Stimulated activated CD4-positive, alpha-beta T cell treated with anti-CD3 and anti-CD28 coated beads, TNF-alpha, amount 100 ng/mL, for 4 hours (primary cell): ENCODE measurements at places on chromosomes 6 and 20.

GRCh38 chr6:79436241-79436640, 101.0 kb downstream of the LCA5 start:
- DNase-seq, result no peak

DNA sequence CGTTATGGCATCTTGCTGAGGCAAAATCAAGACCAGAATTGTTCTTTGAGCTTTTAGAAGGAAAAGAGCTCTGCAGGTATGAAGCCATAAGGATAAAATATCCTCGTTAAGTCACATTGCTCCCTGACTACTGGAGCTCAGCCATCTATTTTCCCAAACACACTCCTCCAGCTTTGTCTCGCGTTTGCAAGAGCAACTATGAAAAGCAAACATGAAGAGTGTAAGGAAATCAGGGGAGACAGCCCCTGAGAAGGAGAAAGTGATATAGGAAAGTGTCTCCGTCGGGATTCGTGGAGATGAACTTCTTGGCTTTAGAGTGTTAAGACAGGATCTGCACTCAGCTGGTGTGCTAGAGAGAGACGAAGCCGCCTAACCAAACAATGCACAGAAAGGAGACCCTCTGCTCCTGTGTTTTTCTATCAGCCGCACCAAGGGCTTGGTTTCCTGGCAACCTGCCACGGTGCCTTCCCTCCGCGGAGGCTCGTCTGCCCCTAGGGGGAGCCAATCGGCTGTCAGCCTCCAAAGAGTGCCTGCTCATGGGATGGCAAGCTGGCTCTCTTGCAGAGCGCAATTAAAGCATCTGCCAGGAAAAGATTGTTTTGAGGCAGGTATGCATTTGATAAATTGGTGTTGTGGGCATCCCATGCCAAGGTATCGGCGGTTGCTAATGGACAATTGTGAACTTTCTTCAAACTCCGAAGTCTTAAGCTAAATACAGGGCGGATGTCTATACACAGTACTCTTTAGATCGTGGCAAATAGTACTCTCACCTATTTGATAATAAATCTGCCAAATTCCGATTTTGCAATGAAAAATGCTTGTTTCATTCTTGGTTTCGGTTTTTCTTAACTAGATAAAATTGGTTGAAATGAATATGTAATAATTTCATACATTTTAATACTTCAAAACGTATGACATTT, 603.2 kb downstream of the RNF144B start:
- no peak for DNase-seq

DNA sequence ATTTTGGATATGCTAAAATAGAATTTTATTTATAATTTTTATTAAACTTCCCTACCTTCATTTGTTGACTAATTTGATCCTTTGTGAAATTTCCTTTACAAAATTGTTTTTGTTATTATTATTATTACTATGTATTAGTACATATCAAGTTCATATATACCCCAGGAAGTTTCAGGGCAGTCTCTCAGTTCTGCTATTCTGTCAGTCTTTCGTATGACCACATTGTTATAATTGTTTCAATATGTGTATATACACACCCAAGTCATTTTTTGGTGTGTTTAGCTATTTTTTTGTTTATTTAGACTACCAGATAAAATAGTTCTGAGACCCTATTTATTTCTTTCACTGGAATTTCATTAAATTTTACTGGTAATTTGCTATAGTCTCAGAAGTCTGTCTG, 72.1 kb downstream of the NKAIN2 start:
- DNase-seq, result no peak

DNA sequence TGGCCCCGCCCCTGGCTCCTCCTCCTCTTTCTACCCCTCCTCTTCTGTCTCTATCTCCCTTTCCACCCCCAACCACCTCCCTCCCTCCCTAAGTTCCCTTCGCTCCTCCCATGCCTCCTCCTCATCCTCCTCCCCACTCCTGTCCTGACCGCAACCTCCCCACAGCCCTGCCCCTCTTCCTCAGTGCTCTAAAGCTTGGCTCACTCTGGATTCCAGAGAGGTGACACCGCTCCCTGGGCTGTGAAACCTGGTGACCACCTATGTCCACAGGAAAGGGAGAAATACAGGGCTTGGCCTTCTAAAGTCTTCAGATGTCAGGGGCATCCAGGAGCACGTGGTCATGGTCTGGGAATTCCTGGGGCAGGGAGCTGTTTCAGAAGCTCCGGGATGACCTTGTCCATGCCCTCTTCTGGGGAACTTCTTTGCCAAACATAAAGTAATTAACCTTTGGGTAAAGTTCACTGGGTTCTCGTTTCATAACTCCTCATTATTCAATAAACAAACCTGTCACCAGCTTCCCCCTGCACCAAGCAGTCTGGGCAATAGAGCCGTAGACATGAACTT, 345 bp upstream of the CST5 start:
- DNase-seq, result no peak

GRCh38 chr6:3912361-3913076, 63.3 kb downstream of the FAM50B start:
- no peak for DNase-seq

GRCh38 chr6:2432292-2432691, 186.9 kb upstream of the GMDS start:
- no peak for DNase-seq

- no peak for DNase-seq
These were observed 123.7 kb upstream of the NHSL1 start for GRCh38 chr6:138622967-138623366.

DNA sequence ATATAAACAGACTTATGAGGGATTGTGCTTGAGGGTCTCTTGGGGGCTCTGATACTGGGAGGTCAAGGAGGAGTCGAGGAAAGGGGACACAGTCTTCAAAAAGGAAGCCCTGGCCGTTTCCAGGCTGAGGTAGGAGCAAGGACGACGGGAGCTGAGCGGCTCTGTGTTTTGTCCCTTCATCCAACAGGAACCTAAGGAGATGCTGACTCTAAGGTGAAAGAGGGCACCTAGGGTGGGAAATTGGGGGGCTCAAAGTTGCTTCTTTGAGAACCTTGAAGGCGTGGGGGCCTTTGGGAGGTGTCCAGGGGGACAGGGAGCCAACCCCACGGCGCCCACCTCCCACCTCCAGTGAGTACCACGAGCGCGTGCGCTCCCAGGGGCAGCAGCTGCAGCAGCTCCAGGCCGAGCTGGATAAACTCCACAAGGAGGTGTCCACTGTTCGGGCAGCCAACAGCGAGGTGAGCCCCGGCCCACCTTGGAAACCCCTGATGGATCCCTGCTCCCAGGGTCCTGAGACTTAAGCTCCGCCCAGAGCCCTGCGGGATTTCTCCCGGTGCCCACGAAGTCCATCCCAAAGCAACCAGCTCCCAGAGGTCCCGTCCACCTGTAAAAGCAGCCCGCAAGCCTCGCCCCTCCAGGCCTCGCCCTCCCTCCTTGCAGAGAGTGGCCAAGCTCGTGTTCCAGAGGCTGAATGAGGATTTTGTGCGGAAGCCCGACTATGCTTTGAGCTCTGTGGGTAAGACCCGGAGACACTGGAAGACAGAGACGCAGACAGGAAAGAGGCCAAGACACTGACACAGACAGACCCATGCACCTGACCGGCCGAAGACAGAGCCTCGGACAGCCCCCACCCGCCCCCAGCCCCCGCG, 2.9 kb downstream of the SPAG4 start:
- DNase-seq, result no peak

GRCh38 chr6:158717341-158718330, 67.8 kb downstream of the SYTL3 start:
- no peak for DNase-seq

- DNase-seq, result no peak
These were observed 159.7 kb downstream of the RNASET2 start for GRCh38 chr6:166796610-166797009.

GRCh38 chr6:137871831-137872454, 4.9 kb downstream of the TNFAIP3 start:
- DNase-seq, result no peak

DNA sequence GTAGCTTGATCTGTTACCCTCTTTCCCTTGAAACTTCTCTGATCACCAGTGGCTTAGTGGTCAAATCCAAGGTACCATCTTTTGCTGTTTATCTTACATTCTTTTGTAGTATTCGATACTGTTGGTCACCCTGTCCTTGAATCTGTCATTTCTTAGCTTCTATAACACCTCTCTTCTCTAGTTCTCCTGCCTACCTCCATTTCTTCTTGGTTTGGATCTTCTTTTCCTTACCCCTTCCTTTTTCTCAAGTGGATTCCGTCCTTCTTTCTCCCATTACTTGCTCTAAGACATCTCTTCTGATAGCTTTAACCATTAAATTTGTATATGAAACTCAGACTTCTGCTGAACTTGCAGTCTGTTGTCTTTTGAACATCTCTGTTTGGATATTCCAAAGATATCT, 39.9 kb downstream of the QKI start:
- DNase-seq, result no peak

GRCh38 chr20:36154700-36155628, at the start of gene EPB41L1:
TSS of gene EPB41L1 (plus strand) at chr20:36154740. CDS start at chr20:36173778, 19,038 bp downstream.
- no peak for DNase-seq

GRCh38 chr6:39104528-39104927, 10.5 kb downstream of the SAYSD1 start:
- no peak for DNase-seq

GRCh38 chr20:41587523-41587922, 30.7 kb downstream of the CHD6 start:
- no peak for DNase-seq

DNA sequence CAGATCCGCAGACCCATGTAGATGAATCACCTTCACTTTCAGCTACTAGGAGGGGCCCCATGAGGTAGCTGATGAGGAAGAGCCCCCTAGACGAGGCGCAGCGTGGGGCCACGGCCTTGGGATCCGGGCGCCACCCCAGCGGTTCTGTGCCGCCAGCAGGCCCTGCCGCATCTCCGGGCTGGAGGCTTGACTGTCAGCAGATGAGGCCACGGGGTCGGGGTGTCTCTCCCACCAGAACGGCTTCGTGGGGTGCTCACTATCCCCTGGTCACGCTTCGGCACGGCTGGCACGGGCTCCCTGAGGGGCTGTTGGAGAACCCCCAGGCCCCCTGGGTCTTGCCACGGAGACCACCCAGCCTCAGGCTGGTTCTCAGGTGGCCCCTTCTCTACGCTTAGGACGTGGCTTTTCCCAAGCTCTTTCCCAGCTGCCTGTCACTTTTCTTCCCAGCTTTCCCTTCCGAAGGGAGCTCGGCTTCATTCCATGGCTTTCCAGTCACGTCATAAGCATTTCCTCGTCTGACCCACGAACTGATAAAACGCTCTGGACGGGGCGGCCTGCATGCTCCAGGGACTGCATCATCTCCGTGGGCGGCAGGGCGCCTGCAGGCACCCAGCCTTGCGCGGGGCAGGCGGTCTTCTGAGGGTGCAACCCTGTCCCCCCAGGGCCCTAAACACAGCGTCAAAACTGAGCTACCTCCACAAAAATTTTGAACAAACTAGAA, 85.9 kb downstream of the THBS2 start:
- no peak for DNase-seq

DNA sequence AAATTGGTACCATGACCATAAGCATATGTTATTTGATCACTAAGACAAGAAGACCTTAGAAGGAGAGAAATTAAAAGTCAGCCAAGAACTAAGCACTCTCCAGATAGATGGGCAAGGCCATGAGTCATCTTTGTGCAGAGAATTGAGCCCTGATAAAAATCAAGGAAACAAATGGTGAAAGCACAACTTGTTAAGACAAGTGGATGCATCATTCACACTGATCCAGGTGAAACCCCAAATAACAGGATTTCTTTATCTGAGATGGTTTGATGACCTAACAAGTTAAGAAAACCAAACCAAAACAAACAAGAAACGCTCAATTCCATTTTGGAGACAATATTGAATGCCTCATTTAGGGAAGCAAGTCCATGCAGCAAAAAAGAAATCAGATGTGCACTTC, 121.6 kb downstream of the ADAT2 start:
- no peak for DNase-seq

DNA sequence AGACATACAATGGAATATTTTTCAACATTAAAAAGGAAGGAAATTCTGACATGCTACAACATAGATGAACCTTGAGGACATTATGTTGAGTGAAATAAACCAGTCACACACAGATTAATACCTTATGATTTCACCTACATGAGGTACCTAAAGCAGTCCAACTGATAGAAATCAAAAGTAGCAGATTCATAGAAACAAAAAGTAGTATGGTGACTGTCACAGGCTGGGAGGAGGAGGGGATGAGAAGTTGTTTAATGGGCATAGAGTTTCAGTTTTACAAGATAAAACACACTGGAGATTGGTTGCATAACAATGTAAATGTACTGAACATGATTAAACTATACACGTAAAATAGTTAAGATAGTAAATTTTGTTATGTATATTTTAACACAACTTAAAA, 48.5 kb upstream of the OLIG3 start:
- DNase-seq, result no peak

GRCh38 chr20:59783641-59784010, 149.8 kb downstream of the SYCP2 start:
- no peak for DNase-seq

DNA sequence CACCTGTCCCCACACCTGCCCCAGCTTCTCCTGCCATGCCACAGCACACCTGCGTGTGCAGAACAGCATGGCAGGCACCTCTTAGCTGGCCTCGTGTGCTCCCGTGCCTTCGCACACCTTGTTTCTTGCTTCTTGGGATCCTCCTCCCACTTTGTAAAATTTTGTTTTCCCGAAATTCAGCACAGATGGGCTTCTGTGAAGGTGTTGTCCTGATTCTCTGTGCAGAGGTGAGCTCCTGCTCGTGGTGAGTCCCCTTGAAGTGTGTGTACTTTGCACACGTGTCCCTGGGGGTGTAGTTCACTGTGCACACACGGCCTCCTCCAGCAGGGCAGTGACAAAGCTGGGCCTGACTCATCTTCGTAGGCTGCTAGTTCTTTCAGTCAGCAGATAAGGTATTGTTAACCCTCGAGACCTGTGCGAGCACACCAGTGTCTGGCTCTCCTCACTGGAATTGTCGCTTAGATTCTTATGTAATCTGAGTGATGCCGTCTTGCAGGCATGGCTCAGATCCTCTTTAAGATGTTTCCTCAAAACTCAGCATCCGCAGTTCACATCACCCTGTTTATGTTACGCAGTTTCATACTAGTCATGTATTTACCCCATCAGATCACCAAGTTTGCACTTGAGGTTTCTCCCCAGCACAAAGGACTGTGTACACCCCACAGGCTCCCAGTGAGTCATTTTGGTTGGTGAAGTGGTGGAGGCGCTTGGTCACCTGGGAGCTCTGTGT, 77.7 kb downstream of the CDYL start:
- DNase-seq, result no peak

DNA sequence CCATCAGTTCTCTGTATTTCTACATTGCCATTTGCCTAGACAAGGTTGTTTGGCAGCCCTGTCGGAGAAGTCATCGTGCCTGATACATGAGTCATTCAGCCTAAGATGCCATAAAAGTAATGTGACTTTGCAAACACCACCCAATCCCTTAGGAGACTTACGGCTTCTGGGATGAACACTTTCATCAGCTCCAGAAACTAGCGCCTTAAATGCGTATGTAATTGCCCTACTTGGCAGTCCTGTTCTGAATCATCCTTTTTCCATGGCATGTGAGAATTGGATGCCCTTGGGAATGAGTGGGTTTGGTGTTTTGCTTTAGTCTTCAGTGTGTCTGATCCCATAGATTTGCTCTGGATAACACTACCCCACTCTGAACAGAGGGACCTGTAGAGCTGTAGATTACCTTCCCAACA, 158.5 kb downstream of the SASH1 start:
- DNase-seq, result no peak
